Activated CD4-positive, alpha-beta T cell treated with anti-CD3 and anti-CD28 coated beads, Interleukin-2, amount 10 ng/mL, durations not matched to agents 7 days and 5 days (primary cell): ENCODE measurements at places on chromosomes 1 and 21. TPM values are rescaled to one million over a fixed set of nuclear protein-coding genes. Genes with fewer than 3 reads are reported as not detected.

GRCh38 chr21:21238629-21239400, 240.6 kb downstream of the NCAM2 start:
- no peaks in the 10 kb centered on the region for H3K4me1 ChIP-seq
- H3K27ac ChIP-seq, result no peak overlapping the region
- H3K27me3 ChIP-seq, result no peaks in the 10 kb centered on the region
- no peak overlapping the region for H3K4me3 ChIP-seq
- no peaks in the 10 kb centered on the region for H3K36me3 ChIP-seq
- DNase-seq, result no peak

DNA sequence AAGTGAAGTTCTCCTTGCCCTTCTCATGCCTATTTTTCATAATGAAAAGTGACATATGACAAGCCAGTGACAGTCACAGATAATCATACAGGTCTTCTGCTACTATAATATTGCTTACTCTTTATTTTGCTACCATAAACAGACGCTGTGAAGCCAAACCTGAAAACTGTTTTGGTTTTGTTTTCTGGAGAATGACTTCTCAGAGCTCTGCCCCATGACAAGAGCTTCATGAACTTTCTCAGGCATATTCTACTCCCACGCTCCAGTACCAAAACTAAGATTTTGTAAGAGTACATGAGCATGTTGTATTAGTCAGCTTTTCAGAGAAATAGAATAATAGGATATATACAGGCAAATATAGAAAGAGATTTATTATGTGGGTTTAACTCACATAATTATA, 64.3 kb upstream of the VTCN1 start:
- H3K4me1 ChIP-seq, result no peaks in the 10 kb centered on the region
- no peak overlapping the region for H3K4me3 ChIP-seq
- no peaks in the 10 kb centered on the region for H3K27me3 ChIP-seq
- DNase-seq, result no peak
- H3K27ac ChIP-seq, result no peak overlapping the region

BPNT1 gene
- total RNA-seq, result 23.8 TPM

NUDT4B gene
- 0.52 TPM for total RNA-seq

B3GALT2 gene
- total RNA-seq, result 1.3 TPM
